ENCODE measurements at places on chromosomes 5 and 9.

- H3K4me3 ChIP-seq = no peak overlapping the region
- DNase-seq = peak; percentile 70
- H3K27me3 ChIP-seq = no peaks in the 10 kb centered on the region
- H3K36me3 ChIP-seq = no peaks in the 10 kb centered on the region
- H3K4me1 ChIP-seq = no peaks in the 10 kb centered on the region
- H3K27ac ChIP-seq = no peak overlapping the region
Measured at GRCh38 chr9:113948891-113949570, 72.9 kb downstream of the ZNF618 start.

GRCh38 chr9:125258160-125258785, 3.4 kb upstream of the GAPVD1 start:
- peaks cover 10% of the 10 kb centered on the region for H3K4me1 ChIP-seq
- DNase-seq = no peak
- no peaks in the 10 kb centered on the region for H3K36me3 ChIP-seq
- H3K4me3 ChIP-seq = no peak overlapping the region
- H3K27ac ChIP-seq = no peak overlapping the region
- no peaks in the 10 kb centered on the region for H3K27me3 ChIP-seq

DNA sequence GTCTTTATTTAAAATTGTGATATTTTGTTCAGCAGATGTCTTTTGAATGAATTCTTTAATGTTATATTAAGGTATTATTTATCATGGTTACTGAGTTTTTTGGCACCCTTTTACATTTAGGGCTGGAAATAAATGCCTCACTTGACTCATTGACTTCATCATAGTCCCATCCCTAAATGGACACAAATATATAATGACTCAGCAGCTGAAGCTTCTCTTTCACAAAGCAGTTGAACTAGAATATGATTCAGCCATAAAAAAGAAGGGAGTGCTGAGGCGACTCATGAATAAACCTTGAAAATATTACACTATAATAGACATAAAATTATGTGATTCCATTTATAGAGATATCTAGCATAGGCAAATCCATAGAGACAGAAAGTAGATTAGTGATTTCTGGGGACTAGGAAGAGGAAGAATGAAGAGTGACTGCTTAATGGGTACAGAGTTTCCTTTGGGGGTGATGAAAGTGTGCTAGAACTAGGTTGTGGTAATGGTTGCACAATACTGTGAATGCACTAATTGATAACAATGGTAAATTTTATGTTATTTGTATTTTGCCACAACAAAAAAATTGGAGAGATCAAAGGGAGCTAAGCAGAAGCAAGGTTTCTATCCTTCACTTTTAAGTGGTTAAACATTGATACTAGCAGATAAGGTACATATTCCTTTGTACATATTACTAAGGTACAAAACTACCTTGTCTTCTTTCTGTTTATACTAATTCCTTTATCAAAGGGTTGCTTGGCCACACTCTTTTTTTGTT, 449.6 kb downstream of the NTRK2 start:
- no peak overlapping the region for H3K4me3 ChIP-seq
- no peaks in the 10 kb centered on the region for H3K27me3 ChIP-seq
- no peaks in the 10 kb centered on the region for H3K4me1 ChIP-seq
- no peak for DNase-seq

DNA sequence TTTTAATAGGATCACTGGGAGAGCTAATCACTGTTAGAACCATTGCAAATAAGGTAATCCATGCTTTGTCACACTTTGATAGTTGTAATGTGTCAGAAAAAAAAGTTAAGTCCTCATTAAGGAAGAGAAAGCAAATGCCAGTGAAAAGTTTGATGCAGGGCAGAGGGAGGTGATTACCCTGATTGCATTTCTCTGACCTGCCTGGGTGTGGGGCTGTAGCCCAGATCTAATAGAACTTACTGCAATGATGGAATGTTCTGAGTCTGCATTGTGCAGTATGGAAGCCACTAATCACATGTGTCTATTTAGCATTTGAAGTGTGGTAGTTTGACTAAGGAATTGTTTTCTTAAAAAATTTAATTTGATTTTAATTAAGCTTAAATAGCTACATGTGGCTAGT, 202.7 kb downstream of the ATP10B start:
- H3K27ac ChIP-seq = no peak overlapping the region
- H3K4me3 ChIP-seq = no peak overlapping the region
- H3K36me3 ChIP-seq = no peaks in the 10 kb centered on the region
- no peak for DNase-seq
- H3K27me3 ChIP-seq = no peaks in the 10 kb centered on the region

Measured in esophagus muscularis mucosa (tissue), 4 donors.